ENCODE measurements at places on chromosomes 1 and 21.

DNA sequence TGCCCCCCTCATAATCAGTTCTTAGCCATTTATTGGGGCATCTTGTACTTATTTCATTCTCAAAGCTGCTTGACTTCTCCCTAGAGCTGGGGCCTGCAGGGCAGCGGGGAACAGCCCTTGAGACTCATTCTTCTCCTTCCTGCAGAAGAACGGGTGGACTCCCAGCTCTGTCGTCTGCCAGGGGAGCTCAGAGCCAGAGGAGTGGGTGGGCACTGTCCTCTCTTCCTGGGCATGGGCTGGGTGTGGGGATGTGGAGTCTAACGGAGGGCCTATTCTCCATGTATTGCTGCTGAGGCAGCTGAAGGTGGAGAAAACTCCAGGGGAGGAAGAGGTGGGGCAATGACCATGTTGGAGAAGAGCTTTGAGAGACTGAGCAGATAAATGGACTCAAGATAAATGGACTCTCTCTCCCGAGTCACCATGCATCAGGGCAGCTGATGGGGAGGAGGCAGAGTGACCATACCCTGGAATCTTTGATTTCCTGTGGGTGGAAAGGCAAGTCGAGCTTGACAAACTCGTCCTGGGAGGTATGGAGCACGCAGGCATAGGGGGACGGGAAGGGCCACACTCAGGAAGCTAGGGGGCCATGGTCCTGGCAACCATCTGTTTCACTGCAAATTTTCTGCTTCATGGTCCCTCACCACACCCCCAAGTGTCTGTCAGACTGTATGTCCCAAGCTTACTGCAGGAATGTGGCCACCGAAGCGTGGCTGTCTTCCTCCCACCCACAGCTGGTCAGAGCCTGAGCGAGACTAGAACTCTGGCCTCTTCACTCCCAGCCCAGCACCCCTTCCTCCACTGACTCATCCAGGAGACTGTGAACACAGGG lies 56.9 kb upstream of the ATP2B4 start:
- DNase-seq: peak; percentile 35

- DNase-seq: peak; percentile 45
Observed at GRCh38 chr1:54582566-54583306, 34.7 kb downstream of the ACOT11 start.

DNA sequence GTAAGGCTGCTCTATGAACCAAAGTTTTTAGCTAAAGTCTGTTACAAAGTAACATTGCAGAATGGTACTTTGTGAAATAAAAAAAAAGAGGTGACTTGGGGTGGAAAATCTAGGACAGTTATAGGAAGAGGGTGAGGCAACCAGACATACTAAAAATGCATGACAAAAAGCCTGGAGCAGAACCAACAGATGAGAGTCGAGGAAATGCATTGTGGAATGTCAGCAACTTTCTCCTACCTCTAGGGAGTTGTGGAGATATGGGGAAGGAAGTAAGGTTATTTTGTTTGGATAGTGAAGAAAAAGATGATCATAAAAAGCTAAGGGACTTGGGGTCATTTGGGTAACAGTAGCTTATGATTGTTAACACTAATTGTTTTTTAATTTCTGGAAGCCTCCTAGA lies 295.6 kb downstream of the S1PR1 start:
- DNase-seq: no peak

DNA sequence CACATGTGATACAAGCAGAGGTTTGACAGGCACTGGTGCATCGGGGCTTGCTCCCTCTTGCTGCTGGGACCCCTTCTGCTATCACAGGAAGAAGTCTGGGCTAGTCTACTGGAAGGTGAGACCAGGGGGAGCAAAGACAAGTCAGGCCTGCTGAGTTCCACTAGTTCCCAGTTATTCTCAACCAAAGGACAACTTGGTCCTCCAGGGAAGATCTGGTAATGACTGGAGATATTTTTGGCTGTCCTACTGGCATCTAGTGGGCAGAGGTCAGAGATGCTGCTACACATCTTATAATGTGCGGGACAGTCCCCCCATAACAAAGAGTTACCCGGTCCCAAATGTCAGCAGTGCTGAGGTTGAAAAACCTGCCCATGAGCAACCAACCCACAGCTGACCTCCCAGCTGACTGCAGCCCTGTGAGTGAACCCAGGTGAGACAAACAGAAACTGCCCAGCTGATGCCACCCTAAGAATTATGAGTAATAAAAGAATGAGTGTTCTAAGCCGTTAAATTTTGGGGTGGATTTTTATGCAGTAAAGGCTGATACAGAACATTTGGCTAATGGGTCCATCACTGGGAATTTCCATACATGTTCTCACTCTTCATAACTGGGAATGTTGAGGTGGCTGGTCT lies 71.6 kb downstream of the NENF start:
- no peak for DNase-seq

DNA sequence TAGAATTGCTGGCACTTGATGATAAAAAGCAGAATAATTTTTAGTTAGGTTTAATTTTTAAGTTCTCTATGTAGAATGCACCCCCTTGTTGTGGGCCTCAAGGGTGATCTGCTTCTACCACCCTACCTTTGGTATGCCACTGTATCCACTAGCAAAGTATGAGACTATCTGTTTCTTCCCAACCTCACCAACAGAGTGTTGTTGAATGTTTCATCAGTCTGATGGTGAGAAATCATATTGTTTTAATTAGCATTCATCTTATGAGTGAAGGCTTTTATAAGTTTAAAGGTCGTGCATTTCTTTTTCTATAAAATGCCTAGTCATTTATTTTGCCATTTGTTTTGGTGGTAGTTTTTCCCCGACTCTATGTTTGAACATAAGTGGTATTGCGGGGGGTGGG lies 141.0 kb downstream of the MAGI3 start:
- DNase-seq: no peak

DNA sequence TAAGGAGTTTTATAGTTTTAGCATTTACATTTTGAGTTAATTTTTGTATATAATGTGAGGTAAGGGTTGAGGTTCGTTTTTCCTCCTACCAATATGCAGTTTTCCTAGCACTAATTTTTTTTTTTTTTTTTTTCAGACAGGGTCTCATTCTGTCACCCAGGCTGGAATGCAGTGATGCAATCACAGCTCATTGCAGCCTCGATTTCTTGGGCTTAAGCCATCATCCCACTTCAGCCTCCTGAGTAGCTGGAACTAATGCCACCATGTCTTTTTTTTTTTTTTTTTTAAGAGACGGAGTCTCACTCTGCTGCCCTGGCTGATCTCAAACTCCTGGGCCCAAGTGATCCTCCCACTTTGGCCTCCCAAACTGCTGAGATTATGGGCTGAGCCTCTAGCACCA lies 2.5 kb upstream of the UBASH3A start:
- peak; percentile 35 for DNase-seq

DNA sequence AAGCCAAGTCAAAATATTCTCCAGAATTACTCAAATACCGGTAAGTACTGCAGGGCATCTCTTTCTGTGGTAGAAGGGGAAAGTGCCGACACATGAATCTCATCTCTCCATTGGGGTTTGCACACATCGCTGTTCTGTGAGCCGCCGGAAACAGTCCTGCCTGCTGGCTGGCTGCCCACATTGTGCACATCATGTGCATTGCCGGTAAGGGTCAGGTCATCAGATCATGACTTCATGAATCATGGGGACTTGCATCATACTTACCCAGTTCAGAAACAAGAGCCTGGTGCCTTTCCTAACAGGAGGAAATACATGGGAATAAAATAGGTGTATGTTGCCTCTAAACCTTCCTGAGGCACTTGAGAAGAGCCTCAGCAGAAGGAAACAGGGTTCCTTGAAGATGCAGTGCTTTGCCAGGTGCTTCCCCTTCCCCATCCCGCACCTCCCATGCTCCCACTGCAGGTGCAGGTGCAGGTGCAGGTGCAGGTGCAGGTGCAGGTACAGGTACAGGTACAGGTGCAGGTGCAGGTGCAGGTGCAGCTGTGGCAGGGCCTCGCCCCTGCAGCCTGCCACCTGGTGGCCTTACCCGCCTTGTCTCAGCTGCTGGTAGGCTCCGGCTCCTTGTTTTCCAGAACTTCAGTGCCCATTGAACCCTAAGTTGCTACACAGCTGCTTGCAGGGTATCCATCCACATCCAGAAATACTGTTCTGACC lies 26.5 kb downstream of the GPR137B start:
- no peak for DNase-seq

- DNase-seq: no peak
Observed at GRCh38 chr1:91091812-91092211, 70.0 kb upstream of the ZNF644 start.

- DNase-seq: no peak
Observed at GRCh38 chr1:226425431-226426031, 17.6 kb upstream of the PARP1 start.

DNA sequence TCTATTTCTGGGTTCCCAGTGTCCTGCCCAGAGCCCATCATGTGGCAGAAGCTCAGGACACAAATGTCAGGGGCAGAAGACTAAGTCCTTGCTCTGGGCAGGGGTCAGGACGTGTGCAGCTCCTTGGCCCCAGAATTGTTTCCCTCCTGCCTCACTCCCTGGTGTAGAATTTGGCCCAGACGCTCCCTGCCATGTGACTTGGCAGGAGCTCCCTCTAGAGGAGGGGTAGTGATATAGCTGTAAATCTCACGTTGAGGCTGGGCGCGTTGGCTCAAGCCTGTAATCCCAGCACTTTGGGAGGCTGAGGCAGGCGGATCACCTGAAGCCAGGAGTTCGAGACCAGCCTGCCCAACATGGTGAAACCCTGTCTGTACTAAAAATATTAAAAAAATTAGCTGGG lies 91.2 kb downstream of the UBIAD1 start:
- DNase-seq: no peak

- no peak for DNase-seq
Observed at GRCh38 chr1:20887246-20887645, 100.1 kb upstream of the HP1BP3 start.

DNA sequence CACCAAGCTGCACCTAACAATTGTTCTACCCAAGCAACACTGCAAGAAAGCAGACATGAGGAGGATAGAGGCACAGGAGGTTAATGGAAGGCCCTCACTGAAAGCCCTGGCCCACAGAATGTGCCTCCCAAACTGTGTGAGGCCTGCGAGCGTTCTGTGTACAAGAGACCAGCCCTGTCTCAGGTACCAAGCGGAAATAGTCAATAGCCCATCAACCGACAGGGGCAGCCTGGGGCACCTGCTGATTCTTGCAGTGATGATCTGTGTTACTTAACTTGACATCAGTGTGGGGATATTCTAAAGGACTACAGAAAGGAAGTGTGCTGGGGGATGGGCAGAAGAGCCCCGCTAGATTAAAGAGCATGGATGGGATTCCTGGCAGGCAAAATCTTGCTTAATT lies 392.4 kb downstream of the KCNH1 start:
- DNase-seq: no peak

DNA sequence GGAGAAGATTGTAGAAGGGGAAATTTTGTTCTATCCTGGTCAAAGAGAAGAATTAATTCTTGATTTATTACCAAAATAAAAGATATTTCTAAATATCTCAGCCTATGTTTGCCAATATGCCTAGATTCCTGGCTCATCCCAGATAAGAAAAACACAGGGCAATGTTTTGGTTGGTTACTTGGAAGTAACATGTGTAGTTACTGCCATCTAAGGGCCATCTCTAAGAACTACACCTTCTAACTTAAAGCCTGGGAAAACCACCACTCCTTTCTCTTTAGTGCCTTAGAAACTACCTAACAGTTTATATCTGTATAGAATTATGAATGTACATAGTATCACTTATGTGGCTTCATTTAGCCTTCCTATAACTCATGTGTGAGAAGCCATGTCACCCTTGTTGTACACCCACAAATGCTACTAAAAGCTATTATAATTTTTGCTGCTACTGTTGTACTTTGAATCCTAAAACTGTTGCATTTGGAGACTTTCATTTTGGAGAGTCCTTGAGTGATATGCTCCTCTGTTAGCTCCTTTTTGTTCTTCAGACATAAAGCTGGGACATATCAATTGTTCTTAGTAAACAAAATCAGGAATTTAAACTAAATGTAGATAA lies 4.5 kb downstream of the AIM2 start:
- peak; percentile 69 for DNase-seq

DNA sequence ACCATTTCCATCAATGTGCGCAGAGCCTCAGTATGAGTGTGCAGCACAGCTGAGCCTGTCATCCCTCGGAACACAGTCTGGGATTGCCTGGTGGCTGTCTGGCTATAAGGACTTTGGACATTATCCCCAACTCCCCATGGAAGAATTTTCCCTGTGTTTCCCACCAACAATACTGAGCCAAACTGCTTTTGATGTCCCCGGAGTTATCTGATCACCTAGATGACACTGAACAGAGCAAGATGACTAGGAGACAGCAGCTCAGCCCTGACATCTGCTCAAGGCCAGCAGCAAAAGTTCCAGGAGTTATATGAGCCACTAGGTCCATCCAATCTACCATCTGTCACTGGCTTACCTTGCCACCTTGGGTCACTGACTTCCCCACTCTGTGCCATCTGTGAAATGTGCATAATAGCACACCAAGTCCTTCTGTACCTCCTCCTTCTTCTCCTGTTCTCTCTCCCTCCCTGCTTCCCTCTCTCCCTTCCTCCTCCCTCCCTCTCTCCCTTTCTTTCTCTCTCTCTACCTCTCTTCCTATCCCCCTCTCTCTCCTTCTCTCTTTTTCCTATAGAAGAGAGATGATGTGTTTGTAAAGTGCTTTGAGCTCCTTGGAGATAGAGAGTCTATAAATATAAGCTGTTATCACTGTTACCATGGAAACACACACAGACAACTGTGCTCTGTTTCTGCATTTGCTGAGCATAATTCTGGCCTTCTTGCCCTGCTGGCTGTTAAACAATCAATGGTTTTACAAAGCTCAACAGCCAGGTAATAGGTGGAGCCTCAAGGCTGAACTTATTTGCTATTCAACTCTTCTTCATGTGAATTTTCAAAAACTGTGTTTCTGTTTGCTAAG lies 19.7 kb upstream of the ATP1B1 start:
- DNase-seq: peak; percentile 54

DNA sequence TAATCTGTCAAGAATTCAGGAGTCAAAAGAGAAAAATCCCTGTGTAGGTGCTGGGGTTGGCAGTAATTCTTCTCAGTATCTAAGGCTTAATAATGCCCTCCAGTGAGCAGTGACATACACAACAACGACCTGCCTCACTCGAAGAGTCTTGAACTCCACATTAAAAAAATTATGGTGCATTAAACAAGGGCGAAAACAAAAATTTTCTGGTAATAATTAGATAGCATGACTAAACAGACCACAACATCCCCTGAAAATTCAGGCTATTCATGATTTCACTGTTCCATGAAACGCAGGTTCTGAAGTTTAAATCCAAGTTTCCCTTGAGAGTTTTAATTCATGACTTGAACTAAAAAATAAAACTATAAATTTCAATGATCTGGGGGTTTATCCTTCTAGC lies 5.1 kb downstream of the SRSF4 start:
- peak; percentile 48 for DNase-seq
